ENCODE measurements at places on chromosomes 6 and 20.
A peak's percentile ranks its signal among the peaks of the same experiment; 100 is the strongest.

DNA sequence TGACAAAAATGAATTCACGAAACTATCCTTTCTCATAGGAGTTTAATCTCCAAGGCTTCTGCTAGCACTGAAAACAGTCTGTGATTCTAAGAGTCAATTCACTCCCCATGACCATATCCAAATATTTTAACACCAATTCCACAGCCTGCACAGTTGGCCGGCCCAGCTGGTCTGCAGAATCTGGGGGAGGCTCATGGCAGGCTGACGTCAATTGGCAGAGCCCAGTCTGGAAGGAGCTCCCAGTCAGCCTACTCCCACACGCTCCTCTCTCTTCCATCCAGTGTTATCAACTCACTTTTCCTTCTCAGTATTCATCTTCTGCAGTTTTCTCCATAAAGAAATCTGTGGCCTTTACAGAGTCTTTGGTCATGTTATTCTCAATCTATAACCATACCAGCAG is 111.0 kb downstream of the TBXT start:
- DNase-seq = no peak

DNA sequence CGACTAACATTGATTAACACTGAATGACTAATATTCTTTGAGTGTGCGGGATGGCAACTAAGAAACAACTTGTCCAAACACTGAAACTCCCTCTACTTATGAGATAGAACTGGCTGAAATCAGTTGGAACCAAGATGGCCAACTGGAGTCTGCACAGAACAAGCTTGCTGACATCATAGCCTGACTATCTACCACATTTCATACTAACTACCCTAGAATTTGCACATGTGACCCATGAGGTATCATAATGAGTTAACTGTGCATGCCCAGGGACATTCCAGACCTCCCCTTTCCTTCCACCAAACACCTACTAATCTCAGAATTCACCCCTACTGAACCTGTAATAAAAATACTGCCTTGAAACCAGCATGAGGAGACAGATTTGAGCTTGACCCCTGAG is 43.2 kb downstream of the PHIP start:
- no peak for DNase-seq

GRCh38 chr6:44203955-44204354 is 12.8 kb upstream of the MYMX start:
- no peak for DNase-seq

GRCh38 chr6:162960679-162961457 is 233.1 kb downstream of the PACRG start:
- DNase-seq = no peak

DNA sequence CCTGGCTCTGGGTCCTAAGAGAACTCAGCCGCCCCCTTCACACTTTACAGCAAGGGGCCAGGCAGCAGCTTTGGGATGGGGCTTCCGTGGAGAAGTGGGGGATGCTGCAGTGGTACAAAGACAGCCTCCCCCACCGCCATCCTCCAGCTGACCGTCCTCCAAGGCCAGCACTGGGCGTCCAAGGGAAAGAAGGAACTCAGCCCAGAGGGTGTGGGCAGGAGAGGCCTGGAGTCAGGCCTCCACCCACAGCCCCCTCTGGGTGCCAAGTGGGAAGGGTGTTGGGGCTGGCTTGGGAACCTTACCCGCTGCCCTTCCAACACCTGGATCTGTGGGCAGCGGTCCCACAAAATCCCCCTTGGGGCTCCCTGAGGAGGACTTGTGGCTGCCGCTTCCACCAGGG is 13.1 kb downstream of the STMN3 start:
- no peak for DNase-seq

- DNase-seq = no peak
Measured at GRCh38 chr20:57573894-57574293, 13.0 kb downstream of the PCK1 start.

DNA sequence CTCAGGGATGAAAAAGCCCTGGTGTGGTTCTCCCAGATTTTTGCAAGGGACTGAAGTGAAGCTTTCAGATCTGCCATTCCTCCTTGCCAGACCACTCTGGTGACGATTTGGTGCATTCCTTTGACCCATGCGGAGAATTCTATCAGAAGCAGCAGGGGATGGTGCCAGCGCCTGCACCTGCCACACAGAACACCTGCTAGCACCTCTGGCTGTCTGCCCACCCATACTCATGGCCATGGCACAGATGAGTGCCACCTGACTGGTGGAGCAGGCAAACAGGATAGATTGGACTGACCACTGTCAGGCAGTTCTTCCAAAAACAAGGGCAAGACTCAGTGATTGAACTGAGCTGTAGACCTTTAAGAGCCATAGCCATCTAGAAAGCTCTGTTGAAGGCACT is 107.1 kb downstream of the CDYL start:
- no peak for DNase-seq

DNA sequence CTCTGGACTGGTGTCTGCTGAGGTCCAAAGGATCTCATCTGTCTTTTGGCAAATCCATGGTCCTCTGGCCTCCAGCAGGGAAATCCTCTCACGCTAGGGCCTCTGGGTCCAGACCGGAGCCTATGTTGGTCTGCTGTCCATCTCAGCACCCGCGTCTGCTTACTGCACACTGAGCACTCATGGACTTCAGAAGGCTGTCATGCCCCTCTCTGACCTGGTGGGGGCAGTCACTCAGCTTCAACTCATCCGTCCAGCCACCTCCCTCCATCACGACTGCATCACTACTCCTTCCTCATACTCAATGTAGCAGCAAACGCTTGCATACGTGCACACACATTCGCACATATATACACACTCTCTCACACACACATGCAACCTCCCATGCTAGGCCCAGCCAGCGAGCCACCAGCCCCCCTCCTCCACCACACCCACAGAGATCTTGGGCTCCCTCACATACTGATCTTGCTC is 33.3 kb downstream of the GABRR2 start:
- peak; percentile 25 for DNase-seq

GRCh38 chr20:57061051-57061900 is 205.2 kb downstream of the BMP7 start:
- DNase-seq = no peak

- DNase-seq = no peak
Measured at GRCh38 chr6:16656451-16656850, 104.8 kb downstream of the ATXN1 start.

DNA sequence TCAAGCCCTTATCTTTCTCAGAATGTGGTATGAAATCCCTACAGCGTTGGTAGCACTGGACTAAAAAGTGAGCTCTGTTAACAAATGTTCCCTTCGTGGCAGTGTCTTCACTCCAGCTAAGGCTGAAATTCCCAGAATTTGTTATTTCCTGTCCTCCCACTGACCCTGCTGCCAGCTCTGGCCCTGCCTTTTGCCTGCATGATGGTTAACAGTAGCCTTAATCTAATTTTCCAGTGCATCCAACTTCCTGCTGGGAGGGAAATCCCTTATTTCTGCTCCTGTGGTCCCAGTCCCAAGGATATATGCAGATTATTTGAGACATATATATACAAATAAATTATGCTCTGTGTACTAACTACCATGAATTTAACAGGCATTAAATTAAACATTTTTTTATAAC is 157.2 kb upstream of the CARMIL1 start:
- no peak for DNase-seq

DNA sequence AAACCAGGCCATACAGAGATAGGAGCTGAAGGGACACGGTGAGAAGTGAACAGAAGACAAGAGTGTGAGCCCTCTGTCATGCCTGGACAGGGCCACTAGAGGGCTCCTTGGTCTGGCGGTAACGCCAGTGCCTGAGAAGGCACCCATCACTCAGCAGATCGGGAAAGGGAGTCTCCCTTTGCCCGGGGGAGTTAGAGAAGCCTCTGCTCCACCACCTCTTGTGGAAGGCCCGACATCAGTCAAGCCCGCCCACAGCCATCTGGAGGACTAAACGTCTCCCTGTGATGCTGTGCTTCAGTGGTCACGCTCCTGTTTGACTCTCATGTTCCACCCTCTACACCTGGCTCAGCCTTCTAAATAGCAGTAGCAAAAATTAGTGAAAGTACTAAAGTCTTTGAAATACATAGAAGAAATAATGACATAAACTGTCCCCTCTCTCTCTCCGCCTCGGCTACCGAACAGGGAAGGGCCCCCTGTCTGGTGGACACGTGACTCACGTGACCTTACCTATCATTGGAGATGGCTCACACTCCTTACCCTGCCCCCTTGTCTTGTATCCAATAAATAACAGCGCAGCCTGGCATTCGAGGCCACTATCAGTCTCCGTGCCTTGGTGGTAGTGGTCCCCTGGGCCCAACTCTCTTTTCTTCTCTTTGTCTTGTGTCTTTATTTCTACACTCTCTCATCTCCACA is 66.7 kb downstream of the RPP21 start:
- peak; percentile 1 for DNase-seq

GRCh38 chr6:42326248-42326647 is 108.6 kb upstream of the MRPS10 start:
- DNase-seq = peak; percentile 36

DNA sequence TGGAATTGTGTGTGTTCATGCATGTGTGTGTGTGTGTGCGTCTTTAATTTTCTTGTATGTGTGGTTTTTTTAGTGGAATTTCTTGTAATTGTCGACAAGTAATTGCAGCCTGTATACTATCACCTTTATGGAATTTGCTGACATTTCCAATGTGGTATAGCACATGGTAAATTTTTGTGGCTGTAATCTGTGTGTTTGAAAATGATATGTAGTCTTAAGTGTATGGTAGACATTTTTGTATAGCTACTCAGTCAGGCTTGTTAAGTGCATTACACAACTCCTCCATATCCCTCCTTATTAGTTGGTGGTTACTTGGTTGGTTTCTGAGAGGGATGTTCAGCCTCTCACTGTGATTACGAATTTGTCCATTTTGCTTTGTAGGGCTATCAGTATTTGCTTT is 384.5 kb upstream of the HSF2 start:
- no peak for DNase-seq

DNA sequence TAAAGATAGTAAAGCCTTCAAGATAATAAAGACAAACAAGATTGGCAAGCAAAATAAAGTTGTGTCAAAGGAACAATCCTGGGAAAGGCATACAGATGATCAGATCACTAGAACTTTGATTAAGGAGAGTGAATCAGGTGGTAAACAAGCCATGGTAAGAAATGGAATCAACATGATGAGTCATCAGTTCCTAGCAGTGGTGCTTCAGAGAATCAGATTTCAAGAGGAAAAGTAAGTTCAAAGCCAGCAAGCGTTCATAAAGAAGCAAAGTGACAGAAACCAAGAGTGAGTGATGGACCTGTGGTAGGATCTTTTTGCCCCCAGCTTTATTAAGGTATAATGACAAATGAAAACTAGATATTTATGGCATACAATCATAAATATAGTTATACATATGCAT is 340.4 kb downstream of the TPBG start:
- no peak for DNase-seq

DNA sequence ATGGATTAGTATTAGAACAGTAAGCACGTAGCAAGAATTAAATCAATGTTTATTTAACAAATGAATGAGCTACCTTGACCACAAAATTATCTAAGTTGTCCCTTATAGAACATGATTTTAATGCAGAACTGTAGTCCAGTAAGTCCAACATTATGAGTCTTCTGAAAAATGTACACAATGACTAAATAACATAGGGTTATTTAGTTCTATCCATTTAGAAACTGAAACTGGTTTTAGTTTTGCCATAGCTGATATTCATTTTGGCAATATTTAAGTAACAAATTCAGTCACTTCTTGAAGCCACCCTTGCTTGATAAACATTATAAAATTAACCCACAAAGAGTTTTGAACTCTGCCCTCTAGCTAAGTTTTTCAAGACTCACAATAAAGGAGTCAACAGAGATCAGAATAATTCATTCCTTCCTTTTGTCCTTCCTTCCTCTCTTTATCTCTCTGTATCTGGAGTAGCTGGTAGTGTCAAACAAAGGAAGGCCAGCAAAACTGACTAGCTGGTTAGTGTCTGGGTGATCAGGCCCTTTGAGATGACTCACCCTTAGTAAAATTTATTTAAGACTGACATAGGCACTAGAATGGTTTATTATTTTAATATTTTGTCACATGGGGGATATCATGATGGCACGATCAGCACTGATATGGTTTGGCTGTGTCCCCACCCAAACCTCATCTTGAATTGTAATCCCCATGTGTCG is 115.1 kb downstream of the BTBD9 start:
- DNase-seq = no peak

DNA sequence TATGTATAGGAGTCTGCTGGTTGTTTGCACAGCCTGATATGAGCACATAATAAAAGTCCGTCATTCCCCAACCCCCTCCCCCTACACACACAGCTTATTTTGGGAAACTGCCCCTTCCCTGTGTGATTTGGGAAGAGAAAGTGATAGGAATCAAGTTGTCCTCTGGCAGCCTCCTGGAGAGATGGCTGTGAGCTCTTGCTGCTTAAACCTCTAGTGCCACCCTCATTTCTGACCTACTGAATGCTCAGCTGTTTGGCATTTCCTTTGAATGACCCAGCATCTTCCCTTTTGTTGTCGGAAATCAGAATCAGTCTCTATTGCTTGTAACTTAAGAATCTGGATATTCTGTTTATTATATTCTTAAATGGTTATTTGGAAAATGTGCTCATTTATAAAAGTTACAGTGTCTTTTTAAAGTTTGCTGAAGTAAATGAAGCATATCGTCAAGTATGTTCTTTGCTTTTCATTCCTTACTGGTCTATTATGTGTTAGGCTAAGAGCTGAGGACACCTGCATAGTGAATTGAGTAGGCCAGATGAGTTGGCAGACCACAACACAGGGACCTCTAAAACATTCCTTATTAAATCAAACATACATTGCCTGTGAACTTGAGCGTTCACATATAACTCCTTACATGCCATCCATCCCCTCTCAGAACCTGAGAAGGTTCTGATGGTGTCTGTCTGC is 5.5 kb downstream of the RWDD2A start:
- DNase-seq = no peak

DNA sequence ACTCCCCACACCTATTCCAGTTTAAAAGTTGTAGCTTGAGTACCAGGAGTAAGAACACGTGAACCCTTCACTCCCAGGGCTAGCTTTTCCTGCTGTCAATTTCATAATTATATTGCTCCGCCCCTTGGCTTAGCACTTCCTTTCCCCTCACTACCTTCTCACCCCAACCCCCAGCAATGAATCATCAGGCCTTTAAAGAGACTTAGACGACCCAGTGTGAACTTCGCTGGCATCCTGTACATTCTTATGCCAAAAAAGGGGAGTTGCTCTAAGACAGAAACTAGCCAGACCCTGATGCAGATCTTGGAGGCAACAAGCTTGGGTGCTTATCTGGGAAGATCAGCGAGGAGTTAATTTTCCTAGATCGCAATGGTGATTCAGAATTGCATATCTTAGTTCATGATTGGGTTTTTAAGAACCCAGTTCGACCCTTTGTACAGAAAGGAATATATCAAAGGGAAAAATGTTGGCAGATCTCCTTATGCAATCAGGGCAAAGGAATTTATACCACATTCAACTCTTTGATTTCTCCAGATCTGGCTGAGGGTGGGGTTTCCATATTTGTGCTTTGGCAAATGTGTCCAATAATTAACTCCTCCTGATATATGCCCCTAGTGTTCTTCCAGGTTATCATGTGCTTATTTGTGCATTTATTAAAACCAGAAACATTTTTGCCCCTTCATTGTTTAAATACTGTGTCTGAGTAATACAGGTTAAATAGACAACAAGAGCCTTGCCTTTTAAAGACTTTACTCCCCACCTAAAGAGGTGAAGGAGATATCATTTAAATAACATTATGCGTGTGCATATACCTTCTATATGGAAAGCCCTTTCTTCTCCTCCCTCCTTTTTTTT is 8.1 kb upstream of the ATXN1 start:
- no peak for DNase-seq
